ENCODE measurements at places on chromosomes 2 and 18.

- no peak for DNase-seq
Observed at GRCh38 chr2:20877960-20878359, 55.1 kb upstream of the LDAH start.

GRCh38 chr18:29840089-29840488 lies 1202.5 kb downstream of the DSC3 start:
- DNase-seq, result no peak

GRCh38 chr2:183078163-183078463 lies 434 bp upstream of the DUSP19 start:
- DNase-seq, result peak; percentile 79

GRCh38 chr2:64929333-64929732 lies 59.9 kb upstream of the SLC1A4 start:
- no peak for DNase-seq

GRCh38 chr2:54569745-54570301 lies 113.7 kb downstream of the SPTBN1 start:
- no peak for DNase-seq

Data from DMS153 (cell line).